ENCODE measurements at places on chromosomes 11 and 22.
A peak's percentile ranks its signal among the peaks of the same experiment; 100 is the strongest.

DNA sequence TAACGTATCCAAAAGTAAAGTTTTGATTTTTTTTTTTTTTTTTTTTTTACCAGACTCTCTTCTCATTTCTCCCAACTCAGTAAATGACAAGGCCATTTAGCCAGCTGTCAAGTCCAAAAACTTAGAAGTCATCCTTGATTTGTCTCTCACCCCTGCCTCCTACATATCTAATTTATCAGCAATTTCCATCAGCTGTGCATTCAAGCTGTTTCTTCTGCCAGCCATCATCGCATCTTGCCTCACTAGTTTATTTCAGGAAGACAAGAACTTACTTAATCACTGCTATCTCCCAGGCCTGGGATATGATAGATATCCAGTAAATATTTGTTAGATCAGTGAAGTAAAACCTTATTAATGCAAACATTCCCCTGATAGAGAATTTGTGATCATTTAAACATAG, 47.6 kb downstream of the SCGB1A1 start:
- DNase-seq, result no peak

DNA sequence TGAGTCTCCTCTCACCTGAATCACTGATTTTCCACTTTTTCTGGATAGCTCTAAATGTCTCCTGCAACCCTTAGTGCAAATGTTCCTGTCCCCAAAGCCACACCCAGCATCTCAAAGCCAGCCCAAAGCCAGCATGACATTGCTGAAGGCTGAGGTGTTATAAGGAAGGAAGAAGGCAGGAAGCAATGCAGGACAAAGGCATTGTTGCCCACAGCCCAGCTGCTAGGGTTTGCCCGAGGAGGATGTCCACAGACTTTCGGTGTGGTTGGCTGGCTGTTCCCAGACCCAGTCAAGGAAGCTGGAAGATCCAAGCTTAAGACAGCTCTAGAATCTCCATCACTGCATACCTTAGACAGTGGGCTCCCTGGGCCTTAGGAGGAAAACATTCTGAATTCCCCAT, 23.5 kb downstream of the CHST1 start:
- DNase-seq, result no peak

- DNase-seq, result no peak
Measured at GRCh38 chr11:60498853-60499252, 6.3 kb downstream of the MS4A12 start.

DNA sequence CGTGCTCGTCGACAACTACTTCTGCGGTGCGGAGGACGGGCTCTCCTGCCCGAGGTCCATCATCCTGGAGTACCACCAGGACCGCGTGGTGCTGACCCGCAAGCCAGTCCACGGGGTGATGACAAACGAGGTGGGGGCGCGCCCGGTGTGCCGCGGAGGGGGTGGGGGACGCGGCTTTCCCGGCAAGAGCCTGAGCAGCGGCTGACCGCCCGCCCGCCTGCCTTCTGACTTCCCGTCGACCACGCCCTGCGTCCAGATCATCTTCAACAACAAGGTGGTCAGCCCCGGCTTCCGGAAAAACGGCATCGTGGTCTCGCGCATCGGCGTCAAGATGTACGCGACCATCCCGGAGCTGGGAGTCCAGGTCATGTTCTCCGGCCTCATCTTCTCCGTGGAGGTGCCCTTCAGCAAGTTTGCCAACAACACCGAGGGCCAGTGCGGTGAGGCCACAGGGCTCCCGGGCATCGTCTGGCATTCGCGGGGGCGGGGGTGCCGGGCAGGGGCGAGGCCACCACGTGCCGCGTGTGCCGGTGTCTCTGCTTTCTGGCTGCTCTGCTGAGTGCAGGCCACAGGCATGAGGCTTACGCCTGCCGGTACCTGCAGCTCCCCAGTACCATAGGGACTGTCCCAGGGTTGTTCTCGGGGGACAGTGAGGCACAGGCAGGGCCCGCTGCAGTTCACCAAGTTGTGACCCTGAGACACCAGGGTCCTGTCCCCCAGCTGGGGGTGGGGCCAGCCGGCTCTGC, 28.5 kb upstream of the MUC5B start:
- no peak for DNase-seq

DNA sequence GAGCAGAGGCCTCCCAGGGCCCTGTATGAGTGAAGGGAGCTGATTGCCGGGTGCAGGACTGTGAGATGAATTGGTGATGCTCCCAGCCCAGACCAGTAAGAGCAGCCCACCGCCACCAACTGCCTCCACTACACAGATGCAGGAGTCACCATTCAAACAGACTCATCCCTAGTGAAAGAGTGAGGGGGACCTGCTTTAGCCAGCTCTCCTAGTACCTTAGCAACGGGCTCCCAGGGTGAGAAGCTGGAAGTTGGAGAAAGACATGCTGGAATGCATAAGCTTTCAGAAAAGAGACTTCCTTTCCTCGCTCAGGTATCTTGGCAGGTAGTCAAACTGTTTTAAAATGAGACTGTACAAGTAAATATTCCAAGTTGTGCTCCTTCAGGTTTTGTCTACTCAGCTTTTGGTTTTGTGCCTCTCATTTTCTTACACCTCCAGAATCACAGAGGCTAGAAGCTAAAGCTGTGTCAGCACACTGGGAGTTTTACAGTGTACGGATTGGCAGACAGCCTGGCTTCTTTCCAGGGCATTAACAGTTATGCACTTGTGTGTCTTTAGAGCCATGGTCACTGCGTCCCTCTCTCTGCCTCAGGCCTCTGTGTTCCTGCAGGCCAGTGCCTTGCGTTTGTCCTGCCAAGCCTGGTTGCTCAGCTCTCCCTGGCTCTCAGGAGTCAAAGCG, 146.2 kb downstream of the ATXN10 start:
- no peak for DNase-seq

DNA sequence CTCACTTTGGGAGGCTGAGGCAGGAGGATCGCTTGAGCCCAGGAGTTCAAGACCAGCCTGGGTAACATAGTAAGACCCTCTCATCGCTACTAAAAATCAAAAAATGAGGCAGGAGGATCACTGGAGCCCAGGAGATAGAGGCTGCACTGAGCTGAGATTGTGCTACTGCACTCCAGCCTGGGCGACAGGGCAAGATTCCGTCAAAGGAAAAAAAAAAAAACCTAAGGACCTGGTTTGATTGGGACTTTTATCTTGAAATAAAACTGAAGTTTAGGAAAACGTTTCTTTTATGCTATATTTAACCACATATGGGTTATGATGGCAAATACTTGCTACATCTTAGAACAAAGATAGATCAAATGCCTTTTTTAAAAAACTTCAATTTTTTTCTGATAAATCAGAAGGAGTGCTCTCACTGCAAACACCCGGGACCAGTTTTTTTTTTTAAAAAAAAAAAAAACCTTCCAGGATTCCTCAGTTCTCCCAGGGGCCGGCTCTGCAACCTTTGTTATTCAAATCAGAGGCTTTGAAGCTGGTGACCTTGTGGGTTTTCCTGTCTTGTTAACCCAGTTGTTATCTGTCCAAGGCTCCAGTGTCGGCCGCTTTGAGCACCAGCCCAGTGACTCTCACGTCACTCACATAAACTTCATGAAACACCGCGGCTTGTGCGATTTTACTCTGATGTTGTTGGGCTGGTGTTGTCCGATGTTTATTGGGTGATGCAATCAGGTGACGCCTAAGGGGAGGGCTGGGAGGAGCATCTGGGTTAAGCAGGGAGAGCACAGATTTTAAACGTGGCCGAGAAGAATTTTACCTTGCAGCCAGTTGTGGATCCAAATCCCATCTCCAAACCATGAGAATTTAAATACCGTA, 24.7 kb upstream of the SLC22A12 start:
- peak; percentile 79 for DNase-seq

GRCh38 chr22:36367479-36367878, 20.3 kb downstream of the MYH9 start:
- DNase-seq, result no peak
